Jurkat, Clone E6-1 (cell line): ENCODE measurements at places on chromosomes 4 and X.
A peak's percentile ranks its signal among the peaks of the same experiment; 100 is the strongest.

DNA sequence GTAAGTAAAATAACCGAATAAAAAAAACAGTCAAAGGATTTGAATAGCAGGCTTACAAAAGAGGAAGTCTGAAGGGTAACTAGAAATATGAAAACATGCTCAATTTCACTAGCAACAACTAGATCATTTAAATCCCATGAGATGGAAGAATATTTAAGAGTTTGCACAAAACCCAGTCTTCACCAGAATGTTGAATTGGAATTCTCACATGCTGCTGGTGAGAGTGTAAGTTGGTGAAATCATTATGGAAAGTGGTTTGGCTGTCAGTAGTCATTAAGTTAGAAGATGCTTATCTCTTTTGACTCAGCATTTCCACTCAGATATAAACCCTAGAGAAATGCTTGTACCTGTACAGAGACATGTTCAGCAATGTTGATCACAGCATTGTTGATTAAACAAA lies 110.1 kb downstream of the PGRMC2 start:
- no peak for DNase-seq

DNA sequence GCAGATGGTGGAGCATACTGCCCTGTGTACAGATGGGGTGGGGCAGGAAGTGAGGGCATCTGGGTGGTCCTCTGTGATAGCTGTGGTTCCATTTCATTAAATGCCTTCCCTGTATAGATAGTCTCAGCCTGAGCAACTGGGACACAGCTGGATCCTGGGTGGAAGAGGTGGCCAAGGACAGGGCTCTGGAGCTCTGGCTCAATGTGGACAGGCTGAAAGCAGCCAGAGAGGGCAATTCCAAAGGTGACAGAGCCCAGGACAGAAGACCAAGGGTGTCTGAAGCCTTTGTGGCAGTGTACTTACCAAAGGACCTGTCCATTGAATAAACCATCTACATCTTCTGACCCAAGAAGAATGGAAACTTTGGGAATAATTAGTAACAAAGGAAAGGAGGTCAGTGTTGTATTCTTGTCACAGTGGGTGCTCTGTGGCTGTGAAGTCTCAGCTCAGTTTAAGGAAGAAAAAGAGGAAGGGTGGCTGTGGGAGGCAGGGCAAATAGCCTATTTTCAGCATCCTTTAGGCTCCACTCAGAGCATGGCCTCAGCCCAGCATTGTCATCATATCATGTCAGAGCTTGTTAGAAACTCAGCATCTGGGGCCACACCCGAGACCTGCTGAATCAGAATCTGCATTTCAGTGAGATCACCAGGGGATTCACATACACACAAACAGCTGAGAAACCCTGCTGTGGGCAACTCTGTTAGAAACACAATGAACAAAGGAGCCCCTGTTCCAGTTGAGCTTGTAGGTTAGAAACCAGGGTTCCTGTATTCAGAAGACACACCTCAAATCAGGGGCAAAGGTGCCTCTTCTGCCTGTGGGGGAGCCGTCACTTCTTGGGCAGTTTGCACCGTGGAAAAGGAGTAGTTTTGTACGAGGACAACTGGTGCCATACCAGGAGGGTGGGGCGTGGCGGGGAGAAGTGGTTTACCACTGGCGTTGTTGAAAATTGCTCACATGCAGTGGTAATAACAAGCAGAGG lies 168.6 kb downstream of the PTTG2 start:
- no peak for DNase-seq

DNA sequence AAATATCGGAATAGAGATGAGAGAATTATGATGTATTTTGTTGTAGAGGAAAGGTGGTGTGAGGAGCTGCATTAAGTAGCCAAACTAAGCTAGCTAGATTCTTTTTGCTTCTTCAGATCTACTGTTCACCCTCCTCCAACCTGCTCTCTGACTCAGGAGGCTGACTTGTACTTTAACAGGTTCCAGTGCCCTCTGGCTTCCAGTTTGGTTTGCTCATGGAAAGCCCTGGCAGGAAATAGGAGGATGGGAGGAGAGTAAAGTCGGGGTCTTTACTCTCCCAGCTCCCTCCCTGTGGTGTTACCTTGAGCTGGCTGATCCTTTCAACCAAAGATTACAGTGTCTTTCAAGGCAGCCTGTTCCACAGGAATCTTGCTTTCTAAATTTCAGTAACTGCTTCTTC lies 277.0 kb upstream of the EDA2R start:
- no peak for DNase-seq

DNA sequence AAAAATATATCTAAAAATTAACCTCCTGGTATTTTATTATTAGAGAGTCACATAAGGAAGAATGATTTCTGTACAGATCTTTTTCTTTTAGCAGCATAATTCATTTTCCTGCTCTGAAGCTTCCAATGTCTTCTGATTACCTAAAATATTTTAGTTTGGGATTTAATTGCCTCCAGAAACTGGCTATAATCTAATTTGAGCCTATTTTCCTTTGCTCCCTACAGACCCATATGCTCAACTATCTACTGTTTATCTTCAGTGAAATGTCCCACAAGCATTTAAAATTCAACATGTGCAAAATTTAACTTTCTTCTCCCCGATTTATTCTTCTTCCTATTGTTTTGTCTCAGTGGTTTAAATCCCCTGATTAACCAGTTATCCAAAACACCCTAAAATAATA lies 29.1 kb downstream of the NPY2R start:
- DNase-seq = no peak

DNA sequence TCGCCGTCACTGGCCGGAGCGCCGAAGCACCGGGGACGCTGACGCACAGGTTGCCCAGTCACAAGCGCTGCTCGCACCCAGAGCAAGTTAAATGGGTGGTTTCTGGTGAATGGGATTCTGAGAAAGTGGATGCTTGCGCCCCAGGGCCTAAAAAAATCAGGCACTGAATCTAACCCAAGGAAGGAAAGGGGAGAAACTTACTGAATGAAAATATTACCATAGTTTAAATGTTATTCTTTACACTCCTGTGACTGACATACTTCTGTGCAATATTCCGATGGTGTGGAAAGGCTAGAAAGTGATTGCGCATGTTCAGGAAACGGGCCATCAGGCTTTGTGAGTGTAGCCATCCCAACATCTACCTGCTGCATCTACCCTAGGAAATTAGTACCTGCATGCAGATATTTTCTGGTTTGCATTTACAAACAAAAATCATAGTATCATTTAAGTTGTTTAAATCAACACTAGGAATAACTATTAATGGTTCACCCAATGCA lies 838 bp upstream of the ABCG2 start:
- no peak for DNase-seq

DNA sequence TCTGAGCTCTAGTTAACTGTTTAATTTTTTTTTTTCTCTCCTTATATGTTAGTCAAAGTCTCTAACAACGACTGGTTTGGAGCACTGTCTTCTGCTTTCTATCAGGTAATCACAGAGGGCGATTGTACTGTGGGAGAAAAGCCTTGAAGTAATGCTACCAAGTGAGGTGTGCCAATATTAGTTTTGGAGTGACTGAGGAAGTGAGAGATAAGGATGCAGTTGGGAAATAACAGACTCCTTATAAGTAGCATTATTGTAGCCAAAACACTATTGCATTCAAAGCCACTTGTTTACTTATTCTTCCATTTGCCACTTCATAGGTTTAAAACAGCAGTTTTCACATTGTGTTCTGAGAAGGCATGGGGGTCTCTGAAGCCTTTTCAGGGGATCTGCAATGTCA lies 79.1 kb upstream of the SLC6A14 start:
- DNase-seq = no peak

- DNase-seq = peak; percentile 47
These were observed 29.6 kb downstream of the ADH7 start for GRCh38 chr4:99405433-99406115.

GRCh38 chrX:68942104-68942503 lies 113.3 kb downstream of the EFNB1 start:
- no peak for DNase-seq

DNA sequence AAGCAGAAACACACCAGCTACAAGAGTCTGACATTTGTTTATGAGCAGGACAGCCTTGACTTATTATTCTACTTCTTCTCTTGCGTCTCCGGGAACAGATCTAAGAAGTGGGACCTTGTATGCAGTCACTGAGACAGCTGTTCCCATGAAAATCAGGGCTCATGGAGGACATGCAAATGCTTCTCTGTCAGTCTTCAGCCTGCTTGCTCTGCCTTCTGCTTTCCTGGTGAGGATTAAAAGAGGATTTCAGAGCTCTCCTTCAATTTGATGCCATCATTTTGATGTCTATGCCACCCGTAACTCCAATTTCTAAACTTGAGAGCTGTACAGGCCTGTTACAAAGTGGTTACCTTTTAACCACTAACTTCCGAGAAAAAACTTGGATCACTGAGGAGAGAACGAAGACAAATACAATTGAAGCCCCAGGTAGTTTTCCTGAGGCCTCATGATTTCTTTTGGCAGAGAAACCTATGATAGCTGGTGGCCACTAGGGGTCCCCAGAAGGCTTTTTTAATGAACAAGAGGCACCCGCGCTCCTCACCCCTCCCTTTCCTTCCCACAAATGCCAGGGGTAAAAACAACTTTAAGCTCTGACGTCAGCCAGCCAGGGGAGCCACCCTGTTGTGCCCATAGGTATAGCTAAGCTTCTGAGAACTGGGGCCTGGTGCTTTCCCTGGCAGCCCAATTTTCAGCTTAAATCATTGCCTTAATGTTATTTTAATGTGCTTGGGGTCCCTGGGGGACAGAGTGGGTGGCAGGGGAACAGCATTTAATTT lies 97.0 kb downstream of the DDIT4L start:
- DNase-seq = peak; percentile 87

DNA sequence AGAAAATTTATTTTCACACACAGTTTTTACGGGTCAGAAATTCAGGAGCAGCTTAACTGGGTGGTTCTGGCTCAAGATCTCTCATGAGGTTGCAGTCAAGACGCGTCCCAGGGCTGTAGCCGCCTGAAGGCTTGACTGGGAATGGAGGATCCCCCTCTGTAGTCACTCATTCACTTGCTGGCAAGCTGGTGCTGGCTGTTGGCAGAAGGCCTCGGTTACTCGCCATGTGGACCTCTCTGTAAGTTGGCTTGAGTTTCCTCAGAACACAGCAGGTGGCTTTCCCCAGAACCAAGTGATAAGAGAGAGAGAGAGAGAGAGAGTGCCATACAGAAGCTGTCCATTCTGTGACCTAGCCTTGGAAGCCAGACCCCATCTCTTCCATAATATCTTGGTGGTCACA lies 132.8 kb downstream of the DCLK2 start:
- DNase-seq = no peak

GRCh38 chr4:87574996-87575395 lies 33.3 kb upstream of the DSPP start:
- DNase-seq = no peak

DNA sequence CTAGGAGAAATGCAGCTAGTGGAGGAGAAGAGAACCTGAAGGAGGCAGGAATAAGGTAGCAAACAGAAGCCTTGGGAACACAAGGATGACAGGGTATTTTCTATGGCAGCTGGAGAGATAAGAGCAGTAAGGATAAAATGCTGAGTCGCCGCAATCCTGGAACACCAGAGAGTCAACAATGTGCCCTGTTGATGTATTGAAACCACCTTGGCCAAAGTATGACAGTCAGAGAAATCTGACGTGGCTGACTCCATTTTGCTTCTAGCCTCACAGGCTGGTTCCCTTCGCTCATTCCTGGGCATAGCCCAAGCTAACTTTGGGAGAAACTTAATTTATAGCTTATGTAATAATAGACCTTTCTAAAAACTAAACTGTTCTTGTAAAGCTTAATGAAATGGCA lies 56.6 kb upstream of the C4orf54 start:
- DNase-seq = no peak

- DNase-seq = no peak
These were observed 1250.6 kb downstream of the ADGRL3 start for GRCh38 chr4:62450740-62451139.

DNA sequence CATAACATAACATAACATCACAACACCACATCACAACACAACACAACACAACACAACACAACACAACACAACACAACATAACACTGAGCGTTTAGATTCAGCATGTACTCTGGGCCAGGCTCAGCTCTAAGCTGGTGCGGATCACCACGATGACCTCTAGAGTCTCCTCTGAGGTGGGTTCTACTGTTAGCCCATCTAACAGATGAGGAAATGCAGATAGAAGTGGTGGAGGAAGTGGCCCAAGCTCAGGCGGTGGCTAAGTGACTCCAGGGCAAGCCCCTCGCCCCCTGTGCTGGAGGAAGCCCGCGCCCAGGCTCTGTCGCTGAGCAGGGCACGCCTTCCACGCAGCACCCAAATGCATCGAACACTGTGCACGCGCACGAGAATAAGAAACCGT lies 45.3 kb upstream of the CDKN2AIP start:
- DNase-seq = no peak

DNA sequence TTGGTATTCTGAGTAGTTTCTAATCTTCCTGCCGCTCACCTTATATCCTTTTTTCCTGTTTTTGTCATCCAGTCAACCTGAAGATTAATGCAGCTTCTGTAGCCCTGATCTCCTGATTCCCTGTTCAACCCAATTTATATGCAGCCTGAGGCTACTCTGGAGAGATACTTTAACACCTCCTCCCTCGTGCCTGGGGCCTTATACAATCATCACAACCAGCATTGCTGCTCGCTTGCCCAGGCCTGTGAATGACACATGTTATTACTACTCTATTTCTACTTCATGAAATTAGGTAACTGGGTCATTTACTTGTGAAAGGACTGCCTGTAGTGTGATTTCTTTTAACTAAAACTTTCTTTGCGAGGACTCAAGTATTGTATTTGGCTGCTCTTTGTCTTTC lies 33.7 kb upstream of the WDR17 start:
- no peak for DNase-seq

- no peak for DNase-seq
These were observed 11.0 kb upstream of the BMPR1B start for GRCh38 chr4:94746746-94747145.

- DNase-seq = no peak
These were observed 580.8 kb upstream of the TENM3 start for GRCh38 chr4:181662383-181662782.

DNA sequence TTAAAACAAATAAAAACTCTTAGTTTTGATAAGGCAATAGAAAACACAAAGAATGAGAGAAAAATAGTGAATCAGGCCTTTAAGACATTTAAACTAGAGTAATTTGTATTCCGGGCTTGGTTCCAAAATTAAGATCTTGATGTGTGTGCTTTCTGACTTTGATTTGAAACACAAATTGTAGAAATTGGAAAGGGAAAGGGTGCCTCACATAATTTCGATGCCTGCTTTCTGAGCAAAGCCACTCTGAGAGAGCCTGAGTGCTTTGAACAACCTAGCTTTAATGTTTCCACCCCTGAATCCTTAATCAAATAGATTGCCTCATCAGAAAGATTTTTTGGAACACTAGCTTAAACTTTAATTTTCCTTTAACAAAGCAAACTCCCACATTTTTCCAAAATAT lies 666.8 kb downstream of the PCDH18 start:
- DNase-seq = no peak

- DNase-seq = no peak
These were observed 1460.6 kb upstream of the PCDH7 start for GRCh38 chr4:29259556-29259955.
